ENCODE measurements at places on chromosomes 11 and 22. TPM values are rescaled to one million over a fixed set of nuclear protein-coding genes. Genes with fewer than 3 reads are reported as not detected.
A peak's percentile ranks its signal among the peaks of the same experiment; 100 is the strongest.

DNA sequence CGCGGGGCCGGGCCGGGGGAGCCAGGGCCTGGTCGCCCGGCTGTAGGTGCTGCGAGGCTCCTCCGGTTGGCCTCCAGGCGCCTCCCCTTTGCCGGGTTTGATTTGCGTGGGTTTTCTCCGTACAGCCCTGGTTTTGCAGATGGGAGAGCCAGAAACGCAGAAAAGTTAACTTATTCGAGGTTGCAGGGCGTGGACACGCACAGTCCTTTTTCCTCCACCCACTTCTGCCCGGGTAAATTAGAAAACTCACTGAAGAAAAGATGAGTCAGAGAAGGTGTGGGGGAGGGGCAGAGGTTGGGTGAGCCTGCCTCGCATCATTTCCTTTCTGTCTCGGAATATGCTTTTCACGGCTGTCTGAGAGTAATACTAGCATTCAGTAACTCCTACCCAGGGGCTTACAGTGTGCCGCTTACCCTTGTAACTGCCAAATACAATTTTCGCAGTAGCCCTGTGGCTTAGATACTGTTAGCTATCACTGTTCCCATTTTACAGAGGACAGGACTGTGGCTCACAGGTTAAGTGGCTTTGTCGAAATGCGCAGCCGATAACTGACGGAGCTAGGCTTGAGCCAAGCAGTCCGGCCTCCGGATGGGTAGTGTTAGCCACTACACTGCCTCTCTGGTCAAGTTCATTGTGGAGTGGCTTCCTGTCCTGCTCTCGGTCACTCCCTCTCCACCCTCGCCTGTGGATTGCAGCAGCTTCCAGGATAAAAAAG, 812 bp downstream of the FADD start:
- peak; percentile 26 for DNase-seq

GRCh38 chr11:14242187-14242586, 116.8 kb downstream of the RRAS2 start:
- DNase-seq, result peak; percentile 52

The KRTAP5-8 gene
- total RNA-seq, result not detected

GRCh38 chr11:88246696-88247095, 71.5 kb upstream of the RAB38 start:
- no peak for DNase-seq

The CASP5 gene
- total RNA-seq, result not detected

DNA sequence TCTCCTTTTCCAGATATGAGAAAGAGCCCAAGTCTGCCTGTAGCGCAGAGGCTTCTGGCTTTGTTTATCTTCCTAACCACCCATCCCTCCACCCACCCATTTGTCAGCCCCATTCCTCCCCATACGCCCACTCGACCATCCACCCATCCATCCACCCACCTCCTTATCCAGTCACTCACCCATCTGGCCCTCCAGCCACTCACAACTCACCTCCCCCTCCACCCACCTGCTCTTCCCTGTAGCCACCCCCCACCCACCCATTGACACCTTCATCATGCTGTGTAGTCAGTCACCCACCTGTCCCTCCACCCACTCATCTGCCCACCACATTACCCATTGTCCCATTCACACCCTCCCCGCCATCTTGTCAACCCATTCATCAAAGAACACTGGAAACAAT, 5.5 kb downstream of the CST6 start:
- no peak for DNase-seq

The SPI1 gene
- total RNA-seq, result 1.2 TPM

DNA sequence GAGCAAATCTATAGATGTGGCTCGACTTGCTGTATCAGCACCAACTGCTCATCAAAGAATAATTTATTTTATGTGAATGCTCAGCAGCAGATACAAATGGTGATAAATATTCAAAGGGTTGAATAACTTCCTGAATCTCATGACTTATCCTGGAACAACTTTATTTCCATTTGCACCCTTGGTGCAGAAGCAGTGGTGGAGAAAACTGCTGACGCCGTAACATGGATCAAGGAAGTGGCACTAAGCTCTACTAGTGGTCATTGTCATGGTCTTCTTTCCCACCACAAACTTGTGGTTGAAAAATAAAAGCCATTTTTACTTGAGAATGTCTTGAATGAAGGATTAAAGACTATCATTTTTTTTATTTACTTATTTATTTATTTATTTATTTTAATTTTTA, 14.6 kb downstream of the MARK2 start:
- no peak for DNase-seq

DNA sequence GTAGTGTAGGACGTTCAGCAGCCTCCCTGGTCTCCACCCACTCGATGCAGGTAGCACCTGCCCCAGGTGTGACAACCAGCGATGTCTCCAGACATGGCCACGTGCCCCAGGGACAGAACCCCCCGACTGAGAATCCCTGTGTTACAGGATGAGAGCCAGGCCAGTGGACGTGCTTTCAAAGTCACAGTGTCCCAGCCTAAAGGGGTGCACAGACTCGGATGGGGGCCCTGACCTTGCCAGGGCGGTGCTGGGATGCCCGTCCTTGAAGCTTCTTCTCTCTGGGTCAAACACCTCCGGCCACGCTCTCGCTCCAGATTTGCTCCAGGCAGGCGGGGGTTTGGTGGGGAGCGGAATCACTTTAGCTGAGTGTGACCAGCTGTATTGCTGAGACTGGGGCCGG, 23.3 kb upstream of the GAL start:
- DNase-seq, result no peak

DNA sequence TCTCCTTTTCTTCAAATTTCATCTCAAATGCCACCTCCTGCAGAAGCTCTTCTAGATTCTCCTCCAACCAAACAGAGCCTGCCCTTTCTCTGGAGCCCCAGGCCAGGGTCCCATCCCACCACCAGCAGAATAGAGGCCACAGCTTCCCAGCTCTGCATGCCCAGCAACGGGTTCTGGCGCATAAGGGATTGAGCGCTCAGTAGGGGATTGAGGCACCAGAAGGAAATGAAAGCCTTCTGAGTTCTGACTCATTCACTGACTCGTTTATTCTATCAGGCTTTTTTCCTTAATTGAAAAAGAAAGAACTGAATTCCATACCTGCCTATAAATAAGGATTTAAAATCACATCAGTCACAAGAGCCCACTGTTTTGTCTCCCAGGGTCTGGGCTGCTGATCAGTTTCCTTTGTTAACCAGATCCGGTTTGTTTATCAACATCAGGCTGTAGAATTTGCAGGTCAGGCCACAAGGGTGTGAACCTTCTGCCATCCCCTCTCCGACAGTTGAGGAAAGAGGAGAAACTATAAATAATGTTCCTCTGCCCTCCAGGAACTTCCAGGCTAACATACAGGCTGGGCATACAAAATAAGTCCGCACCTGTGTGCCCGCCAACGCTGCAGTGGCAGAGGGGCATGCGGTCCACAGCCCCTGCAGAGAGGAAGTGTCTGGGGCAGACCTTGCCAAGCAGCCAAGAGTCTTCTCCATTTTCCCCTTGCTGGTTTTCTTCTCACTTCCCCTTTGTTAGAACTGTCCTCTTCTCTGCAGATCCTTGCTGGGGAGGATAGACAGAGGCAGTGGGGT, 63.5 kb upstream of the PRDM11 start:
- DNase-seq, result no peak

The OR10D3 gene
- not detected for total RNA-seq

The BSCL2 gene
- total RNA-seq, result 82.4 TPM

The C11orf65 gene
- total RNA-seq, result 1.00 TPM

DNA sequence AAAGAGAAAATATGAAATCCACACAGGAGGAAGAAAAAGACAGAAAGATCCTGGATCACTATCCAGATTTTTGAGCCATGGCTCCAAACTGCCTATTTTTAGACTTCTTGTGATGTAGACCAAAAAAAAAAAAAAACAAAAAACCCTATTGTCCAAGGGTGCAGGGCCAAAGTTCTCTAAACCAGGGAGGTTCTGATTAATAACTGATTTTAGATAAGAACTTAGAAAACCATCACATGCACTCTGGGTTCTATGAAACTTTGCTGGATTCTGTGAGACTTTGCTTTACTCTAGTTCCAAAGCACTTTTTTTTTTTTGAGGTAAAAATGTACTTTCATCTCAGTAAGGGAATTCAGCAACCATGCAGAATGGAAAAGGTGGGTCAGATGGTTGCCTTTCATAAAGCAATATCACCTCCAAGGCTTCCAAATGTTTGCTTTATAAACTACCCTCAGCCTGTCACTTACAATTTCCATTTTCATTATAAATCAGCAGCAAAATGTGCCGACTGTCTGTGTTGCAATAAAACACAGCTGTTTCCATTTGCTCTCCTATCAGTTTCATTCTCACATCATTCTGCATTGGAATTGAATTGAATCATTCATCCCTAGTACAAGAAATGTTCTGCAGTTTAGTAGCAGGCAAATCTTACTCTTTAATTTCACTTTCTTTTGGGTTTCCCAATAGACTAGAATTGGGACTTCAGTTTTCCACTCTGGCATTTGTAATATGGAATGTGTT, 1584.3 kb upstream of the RAG2 start:
- no peak for DNase-seq

The TSPAN4 gene
- 34.8 TPM for total RNA-seq

DNA sequence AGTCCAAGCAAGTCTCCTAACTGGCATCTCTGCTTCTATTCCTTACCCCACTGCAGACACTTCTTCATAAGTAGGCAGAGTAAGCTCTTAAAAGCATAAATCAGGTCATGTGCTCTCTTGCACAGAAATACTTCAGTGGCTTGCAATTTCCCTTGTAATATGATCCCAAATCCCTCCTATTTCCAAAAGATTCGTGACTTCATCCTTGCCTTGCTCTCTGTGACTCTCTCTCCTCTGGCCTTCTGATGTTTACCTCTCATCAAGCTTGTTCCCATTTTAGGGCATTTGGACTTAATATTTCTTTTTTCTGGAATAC, 37.4 kb upstream of the NCR3LG1 start:
- no peak for DNase-seq

GRCh38 chr11:82995754-82996398, 75.8 kb downstream of the RAB30 start:
- DNase-seq, result no peak

The KCNK4 gene
- total RNA-seq, result 2.0 TPM

Data from cerebellum (tissue), 4 donors.